Sigmoid colon (tissue), 7 donors: ENCODE measurements at places on chromosomes 1 and 21. TPM values are rescaled to one million over a fixed set of nuclear protein-coding genes. Genes with fewer than 3 reads are reported as not detected.

Gene ADAMTS4
- total RNA-seq, result 8.3 TPM

DNA sequence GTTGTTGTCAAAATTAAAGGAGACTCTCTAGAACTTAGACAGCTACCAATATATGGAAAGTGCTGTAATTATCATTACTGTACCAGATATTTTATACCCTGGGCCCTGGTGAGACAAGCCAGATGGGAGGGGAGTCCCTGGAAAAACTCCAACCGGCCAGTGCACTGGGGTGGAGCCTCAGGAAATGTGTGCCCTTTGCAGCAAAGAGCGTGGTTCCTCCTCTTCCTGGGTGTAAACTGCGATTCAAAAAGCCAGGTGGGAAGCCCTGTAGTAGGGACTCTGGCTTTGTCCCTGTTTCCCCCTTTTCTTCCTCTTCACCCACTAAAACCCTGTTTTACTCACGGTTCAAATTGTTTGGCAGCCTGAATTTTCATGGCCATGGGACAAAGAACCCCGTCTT is 812.3 kb downstream of the PLA2G4A start:
- H3K36me3 ChIP-seq, result no peaks in the 10 kb centered on the region
- no peak overlapping the region for H3K4me3 ChIP-seq

Gene KCNT2
- 3.1 TPM for total RNA-seq

GRCh38 chr1:234546890-234547788 is 62.8 kb downstream of the IRF2BP2 start:
- peaks cover 39% of the 10 kb centered on the region for H3K4me1 ChIP-seq
- DNase-seq, result peak; percentile 35
- H3K27me3 ChIP-seq, result no peaks in the 10 kb centered on the region
- H3K36me3 ChIP-seq, result no peaks in the 10 kb centered on the region

DNA sequence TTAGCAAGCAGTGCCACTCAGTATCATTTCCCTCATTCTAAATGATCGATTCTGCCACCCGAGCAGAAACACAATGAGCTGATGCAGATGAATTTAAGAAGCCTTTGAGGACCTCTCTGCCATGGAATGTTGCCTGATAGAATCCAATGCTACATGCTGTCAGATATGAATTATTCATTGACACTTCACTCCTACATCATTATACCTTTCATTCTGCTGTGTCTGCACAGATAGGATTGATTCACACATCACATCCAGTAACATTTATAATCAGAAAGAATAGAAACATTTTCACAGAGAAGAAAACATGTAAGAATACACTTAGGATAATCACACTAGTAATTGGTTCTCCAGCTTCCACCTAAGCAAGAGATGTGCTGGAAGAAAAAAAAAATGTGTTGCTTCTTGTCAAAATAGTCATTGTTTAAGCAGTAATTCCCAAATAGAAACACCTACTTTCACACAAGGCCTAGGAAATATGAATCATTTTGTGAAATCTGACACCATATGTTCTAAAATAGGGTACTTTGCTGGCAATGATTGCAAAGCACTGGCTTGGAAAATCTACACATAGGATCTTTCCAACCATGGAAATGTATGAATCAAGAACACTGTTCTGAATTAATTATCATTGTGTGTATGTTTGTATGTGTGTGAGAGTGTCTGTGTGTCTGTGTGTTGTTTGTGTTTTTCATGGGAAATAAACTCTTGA is 110.1 kb downstream of the GRIK1 start:
- H3K4me1 ChIP-seq, result no peaks in the 10 kb centered on the region
- no peak overlapping the region for H3K4me3 ChIP-seq
- H3K27ac ChIP-seq, result no peak overlapping the region
- H3K36me3 ChIP-seq, result no peaks in the 10 kb centered on the region
- DNase-seq, result no peak
- no peaks in the 10 kb centered on the region for H3K27me3 ChIP-seq

Gene U2AF1
- total RNA-seq, result 44.9 TPM

Gene FASLG
- not detected for total RNA-seq

Gene PHACTR4
- 39.8 TPM for total RNA-seq

Gene OR2L2
- total RNA-seq, result not detected

DNA sequence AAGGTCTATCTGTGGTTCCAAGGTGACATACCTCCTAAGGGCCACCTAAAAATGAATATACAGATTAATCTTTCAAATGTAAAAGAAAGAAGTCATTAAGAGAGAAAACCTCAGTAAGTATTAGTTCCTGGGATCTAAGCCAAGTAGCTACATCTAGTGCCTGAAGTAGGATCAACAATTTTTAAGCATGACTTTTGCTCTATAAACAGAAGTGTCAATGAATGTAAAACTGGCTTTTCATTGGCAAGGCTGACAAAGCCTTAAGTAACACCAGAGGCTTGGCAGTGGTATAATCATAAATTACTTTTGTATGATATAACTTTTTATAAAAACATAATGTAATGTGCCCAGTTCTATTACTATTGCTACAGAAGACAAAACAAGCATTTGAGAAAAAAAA is 12.2 kb upstream of the ACADM start:
- no peak for DNase-seq
- no peaks in the 10 kb centered on the region for H3K36me3 ChIP-seq
- no peak overlapping the region for H3K4me3 ChIP-seq
- no peaks in the 10 kb centered on the region for H3K27me3 ChIP-seq

DNA sequence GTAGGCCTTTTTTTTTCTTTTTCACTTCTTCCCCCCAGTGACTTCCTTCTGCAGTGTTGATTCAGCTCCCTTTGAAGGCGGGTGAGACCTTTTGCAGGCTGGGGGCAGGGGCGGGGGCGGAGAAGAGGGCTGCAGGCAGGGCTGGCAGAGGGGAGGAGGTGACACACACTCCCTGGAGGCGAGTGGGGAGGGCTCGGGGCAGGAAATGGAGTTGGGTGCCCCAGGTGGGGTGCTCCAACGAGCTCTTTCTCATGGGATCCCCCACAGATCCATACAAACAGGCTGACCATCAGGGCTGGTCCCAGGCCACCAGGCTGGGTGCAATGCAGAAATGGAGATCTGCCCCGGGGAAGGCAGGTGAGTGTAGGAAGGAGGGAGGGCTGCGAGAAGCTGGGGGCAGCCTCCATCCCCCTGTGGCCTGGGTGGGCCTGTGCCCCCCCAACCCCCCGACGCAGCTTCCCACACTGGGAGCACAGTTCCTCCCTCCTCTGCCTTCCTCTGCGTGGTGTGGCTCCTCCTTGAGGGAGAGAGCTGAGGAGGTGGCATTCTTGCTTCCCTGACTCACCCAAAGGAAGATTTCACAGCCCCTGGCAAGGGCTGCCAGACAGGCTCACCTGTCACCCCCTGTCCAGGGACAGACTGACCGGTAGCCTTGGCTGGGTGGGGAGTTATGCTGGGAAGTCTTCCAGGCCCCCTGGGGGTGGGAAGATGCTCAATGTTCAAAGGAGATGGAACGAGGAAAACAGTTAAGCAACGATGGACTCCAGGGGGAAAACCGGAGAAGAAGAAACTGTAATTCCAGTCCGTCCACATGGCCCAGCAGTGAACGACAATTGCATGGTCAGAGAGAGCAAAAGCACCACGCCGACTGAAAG is 7.1 kb upstream of the ITGB2 start:
- peaks cover 20% of the 10 kb centered on the region for H3K4me1 ChIP-seq
- no peak overlapping the region for H3K27ac ChIP-seq
- H3K27me3 ChIP-seq, result peaks cover 10% of the 10 kb centered on the region
- no peaks in the 10 kb centered on the region for H3K36me3 ChIP-seq

Gene KLF18
- not detected for total RNA-seq

GRCh38 chr1:200888349-200888838 is 6.3 kb upstream of the INAVA start:
- H3K27ac ChIP-seq, result no peak overlapping the region
- peaks cover 11% of the 10 kb centered on the region for H3K4me1 ChIP-seq
- H3K27me3 ChIP-seq, result peaks cover 41% of the 10 kb centered on the region
- no peaks in the 10 kb centered on the region for H3K36me3 ChIP-seq
- DNase-seq, result peak; percentile 53

GRCh38 chr1:240912821-240913220 is 300.9 kb upstream of the GREM2 start:
- H3K27ac ChIP-seq, result no peak overlapping the region
- H3K4me1 ChIP-seq, result no peaks in the 10 kb centered on the region
- no peak overlapping the region for H3K4me3 ChIP-seq
- DNase-seq, result no peak

GRCh38 chr1:31920956-31921355 is 17.2 kb downstream of the PTP4A2 start:
- DNase-seq, result no peak
- H3K27ac ChIP-seq, result peak overlapping the region; percentile 37
- H3K4me3 ChIP-seq, result no peak overlapping the region
- no peaks in the 10 kb centered on the region for H3K27me3 ChIP-seq
- H3K36me3 ChIP-seq, result no peaks in the 10 kb centered on the region

GRCh38 chr1:83691953-83692500 is 306.9 kb downstream of the TTLL7 start:
- no peaks in the 10 kb centered on the region for H3K27me3 ChIP-seq
- no peaks in the 10 kb centered on the region for H3K36me3 ChIP-seq
- H3K4me3 ChIP-seq, result no peak overlapping the region
- no peak for DNase-seq
- no peaks in the 10 kb centered on the region for H3K4me1 ChIP-seq
- no peak overlapping the region for H3K27ac ChIP-seq

DNA sequence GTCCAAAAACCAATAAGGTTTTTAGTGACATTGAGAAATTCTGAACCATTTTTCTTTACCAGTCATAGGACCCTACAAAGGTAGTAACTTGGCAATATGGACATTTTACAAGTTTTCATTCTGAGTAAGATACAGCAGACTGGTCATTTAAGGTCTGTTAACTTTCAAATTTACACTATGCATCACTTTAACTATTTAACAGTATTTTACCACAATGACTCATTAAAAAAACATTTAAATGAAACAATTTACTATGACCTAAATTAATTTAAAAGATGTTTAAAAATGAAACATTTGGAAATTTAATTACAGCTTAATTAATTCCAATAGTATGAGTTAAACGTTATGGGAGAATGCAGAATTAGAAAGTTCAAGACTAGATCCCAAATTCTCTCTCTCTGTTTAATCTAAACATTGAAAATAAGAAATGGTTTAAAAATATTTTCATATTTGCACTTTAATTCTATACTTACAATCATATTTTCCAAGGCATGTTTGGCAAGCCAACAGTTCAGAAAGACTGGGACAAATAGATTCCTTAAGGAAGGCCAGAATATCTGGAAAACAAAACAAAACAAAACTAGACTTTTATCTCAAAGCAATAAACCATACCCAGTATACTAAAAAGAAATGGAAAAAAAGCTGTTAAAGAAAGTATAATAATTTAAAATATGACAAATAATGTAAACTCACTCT is 140.9 kb downstream of the KCNT2 start:
- H3K27me3 ChIP-seq, result no peaks in the 10 kb centered on the region
- no peak overlapping the region for H3K27ac ChIP-seq
- DNase-seq, result no peak

DNA sequence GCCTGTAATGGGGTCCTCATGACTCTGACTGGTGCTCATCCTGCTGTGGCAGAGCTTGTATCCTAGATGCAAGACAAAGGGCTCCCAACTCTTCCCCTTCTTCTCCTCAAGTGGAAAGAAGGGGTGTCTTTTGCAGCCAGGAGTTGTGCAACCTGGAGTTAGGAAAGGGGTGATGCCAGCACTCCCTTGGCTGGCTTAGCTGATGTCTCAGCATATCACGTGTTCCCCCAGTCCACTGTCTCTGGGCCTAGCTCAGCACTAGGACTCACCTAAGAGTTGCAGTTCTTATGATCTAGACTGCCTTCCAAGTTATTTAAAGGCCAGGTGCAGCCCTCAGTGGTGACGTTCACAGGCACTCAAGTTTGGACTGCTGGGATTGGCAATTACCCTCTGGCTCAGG is 146.2 kb upstream of the GORAB start:
- no peak overlapping the region for H3K27ac ChIP-seq
- H3K27me3 ChIP-seq, result no peaks in the 10 kb centered on the region
- DNase-seq, result no peak

DNA sequence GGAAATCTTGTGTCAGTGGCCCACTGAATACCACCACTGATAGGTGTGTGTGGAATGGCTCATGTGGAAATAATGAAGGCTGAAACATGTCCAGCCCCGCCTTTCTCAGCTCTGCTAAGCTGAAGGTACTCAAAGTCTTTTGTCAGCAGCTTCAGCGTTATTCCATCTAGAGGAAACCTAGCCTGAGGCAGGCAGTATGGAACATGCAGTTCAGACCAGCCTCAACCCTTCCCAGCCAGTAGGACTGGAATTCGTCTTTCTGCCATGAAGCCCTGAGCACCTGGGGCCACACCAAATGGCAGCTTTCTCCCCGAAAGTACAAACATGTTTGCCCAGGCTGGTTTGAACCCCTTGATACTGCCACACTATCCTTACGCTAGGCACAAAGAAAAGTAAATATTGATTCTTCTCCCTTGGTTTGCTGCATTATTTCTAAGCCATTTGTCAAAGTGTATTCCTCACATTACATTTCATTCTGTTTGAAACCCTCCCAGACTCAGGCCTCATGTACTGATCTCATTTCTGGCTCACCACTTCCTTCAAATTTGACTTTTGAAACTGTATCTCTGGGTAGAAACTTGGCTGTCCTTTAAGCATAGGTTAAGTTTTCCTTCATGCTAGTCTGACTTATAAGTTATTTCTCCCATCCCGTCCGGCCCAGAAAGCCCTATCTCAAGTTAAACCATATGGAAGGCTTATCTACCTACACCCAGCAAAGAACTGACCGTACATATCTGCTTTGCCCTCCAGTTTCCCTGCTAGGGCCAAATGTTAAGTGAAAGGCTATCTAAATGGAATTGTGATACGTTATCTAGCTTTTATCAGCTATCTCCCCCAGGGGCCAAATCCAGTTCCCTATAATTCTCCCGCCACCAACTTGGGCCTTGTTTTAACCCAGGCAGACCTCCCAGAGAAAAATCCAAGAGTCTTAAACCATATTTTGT is 45.7 kb upstream of the HOOK1 start:
- no peak overlapping the region for H3K27ac ChIP-seq
- H3K36me3 ChIP-seq, result no peaks in the 10 kb centered on the region
- H3K27me3 ChIP-seq, result no peaks in the 10 kb centered on the region
- H3K4me1 ChIP-seq, result no peaks in the 10 kb centered on the region

DNA sequence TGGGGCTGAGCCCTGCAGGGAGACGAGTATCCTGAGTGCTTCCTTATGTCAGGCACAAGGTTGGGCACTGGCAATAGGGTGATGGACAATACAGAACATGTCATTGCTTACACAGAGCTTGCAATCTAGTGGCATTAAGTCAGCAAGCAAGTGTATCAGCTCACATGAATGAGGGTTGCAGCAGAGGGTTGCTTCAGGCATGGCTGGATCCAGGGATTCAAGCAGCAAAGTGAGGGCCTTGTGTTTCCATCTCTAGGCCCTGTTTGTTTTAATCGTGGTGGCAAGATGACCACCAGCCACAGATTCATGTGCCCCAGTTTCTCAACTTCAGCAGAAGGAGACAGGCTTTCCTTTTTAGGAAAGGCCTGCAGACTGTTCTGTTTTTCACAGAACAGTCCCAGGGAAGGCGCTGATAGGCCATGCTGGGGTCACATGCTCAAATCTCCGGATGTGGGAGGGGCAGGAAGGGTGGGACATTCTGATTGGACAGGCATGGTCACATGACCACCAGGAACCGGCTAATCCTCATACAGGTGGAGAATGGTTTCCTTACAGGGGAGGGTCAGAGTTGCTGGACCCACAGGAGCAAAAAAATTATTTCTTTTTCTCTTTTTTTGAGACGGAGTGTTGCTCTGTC is 14.4 kb downstream of the PLOD1 start:
- H3K4me1 ChIP-seq, result no peaks in the 10 kb centered on the region
- no peak overlapping the region for H3K27ac ChIP-seq

GRCh38 chr1:19547814-19548213 is 62.5 kb upstream of the CAPZB start:
- H3K27ac ChIP-seq, result no peak overlapping the region
- DNase-seq, result no peak
- H3K4me3 ChIP-seq, result no peak overlapping the region
- H3K36me3 ChIP-seq, result no peaks in the 10 kb centered on the region
